ENCODE measurements at places on chromosomes 6 and 20.

DNA sequence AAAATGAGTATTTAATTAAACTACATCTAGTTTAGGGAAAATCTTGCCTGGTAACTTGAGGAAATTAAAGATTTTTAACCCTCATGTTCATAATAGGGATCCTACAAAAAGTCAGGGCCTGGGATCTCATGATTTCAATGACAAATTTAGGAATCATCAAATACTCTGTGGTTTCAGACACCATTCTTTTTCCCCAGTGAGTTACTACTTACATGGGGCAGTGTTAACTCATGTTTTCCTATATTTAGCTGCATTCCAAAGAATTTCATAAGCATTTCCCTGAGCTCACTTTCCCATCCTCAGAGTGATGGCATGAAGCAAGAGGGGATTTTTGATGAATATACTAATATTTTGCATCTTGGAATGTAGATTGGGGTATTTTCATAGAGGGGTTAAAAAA is 321.7 kb downstream of the CENPW start:
- DNase-seq = no peak

GRCh38 chr6:154508573-154509375 is 1.7 kb downstream of the CNKSR3 start:
- DNase-seq = no peak

DNA sequence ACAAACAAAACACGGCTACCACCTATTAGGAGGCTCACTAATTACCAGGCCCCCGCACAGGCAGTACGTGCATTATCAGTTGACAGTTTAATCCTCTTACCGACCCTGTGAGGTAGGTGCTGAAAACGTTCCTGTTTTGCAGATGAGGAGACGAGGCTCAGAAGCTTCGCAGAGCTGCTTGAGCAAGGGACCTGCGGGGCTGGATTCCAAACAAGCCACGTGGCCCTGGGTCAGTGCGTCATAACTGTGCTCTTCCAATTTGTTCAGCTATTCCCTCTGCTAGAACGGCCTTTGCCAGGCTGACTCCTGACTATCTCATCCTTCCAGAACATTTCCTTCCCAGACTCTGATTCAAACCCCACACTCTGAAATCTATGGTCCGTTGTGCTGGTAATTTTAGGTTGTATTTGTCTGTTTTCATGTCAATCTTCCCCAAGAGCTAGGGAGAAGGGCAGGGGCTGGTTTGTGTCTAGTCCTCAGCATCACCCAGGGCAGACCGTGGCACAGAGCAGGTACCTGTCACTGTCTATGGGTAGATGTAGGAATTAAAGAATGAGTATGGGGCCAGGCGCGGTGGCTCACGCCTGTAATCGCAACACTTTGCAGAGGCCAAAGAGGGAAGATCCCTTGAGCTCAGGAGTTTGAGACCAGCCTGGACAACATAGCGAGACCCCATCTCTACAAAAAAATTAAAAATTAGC is 28.8 kb upstream of the TLDC2 start:
- DNase-seq = peak; percentile 57

GRCh38 chr20:50111829-50112495 is 988 bp downstream of the UBE2V1 start:
- DNase-seq = no peak

- DNase-seq = no peak
Observed at GRCh38 chr6:37801605-37801940, 18.0 kb upstream of the ZFAND3 start.

GRCh38 chr20:16607364-16608276 is 34.4 kb upstream of the KIF16B start:
- no peak for DNase-seq

DNA sequence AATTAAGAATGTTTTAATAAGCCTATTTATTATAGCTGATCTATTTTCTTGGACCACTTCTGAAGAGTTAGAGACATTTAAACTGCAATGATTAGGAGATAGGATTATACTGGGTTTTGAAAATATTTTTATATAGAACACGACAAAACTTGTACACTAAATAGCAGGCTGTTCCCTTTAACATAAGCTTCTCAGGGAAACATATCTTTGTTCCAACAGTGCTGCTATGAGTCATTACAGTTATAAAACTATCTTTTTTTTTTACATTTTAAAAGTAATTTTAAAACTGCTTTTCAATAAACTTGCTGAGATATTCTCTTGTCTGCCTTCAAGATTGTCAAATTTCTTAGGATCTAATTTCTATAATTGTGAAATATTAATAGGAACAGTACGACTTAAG is 389.1 kb downstream of the ARHGAP18 start:
- DNase-seq = no peak

- DNase-seq = no peak
Observed at GRCh38 chr6:5302995-5303622, 41.8 kb downstream of the FARS2 start.

DNA sequence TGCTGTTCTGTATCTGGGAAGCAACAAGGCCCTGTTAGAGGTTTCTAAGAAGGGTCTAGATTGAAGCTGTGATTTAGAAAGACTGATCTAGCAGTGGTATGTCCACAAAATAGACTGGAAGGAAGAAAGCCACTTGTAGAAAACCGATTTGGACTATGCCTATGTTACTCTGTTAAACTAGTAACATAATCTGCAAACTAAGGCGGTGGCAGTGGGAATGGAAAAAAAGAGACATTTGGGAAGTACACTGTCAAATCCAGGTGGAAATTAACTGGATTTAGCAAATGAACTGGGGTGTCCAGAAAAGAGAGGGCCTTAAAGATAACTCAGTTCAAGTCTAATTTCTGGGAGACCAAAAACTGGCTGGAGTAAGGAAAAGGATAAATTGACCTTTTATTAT is 11.6 kb downstream of the ILRUN start:
- no peak for DNase-seq

- DNase-seq = no peak
Observed at GRCh38 chr6:27031302-27031701, 216.2 kb upstream of the PRSS16 start.

- no peak for DNase-seq
Observed at GRCh38 chr6:154202339-154202738, 154.3 kb downstream of the IPCEF1 start.

DNA sequence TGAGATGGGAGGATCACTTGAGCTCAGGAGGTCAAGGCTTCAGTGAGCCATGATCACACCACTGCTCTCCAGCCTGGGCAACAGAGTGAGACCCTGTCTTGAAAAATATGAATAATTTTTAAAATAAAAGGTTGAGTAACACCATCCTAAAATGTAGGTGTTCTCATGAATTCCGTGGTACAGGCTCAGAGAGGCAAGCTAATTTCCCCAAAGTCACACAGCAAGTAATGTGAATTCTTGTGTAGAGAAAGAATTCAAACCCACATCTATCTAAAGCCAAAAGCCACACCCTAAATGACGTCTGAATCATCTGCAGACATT is 80.5 kb downstream of the ZNF217 start:
- DNase-seq = no peak

GRCh38 chr20:57536771-57537724 is 12.1 kb upstream of the CTCFL start:
- no peak for DNase-seq

GRCh38 chr20:63568986-63569949 is 4.8 kb downstream of the HELZ2 start:
- DNase-seq = no peak

- no peak for DNase-seq
Observed at GRCh38 chr6:153074761-153075160, 56.3 kb downstream of the RGS17 start.

- no peak for DNase-seq
Observed at GRCh38 chr6:145420599-145420998, 314.7 kb downstream of the EPM2A start.

DNA sequence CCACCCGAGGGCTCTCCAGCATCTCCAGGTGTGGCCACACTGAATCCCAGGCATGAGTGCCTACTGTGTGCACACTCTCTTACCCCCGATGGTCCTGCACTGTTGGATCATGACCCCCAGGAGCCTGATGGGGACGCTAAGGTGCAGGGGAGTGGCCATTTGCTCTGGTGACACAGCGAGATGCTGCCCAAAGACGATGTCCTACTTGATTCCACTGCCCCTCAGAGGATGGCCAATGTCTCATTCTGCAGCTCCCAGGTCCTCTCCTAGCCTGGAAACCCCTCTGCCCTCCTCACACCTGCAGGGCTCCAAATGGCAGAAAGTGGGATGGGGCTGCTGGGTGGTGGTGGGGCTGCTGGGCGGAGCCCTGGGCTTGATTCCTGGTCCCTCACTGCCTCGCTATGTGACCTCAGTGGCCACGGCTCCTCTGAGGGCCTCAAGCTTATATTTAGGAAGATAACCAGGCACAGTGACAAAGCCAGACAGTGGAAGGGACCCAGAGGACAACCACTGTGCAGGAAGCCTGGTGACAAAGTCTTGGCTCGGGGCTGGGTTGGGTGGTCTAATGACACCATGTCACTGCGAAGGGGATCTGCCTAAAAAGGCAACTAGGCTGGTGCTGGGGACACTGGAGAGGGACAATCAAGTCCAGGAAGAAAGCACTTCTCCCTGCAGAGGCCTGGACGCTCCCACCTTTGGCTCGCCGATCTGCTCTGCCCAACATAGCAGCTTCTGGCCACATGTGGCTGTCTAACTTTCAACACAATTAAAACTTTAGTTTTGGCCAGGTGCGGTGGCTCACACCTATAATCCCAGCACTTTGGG is 28.4 kb downstream of the TGM2 start:
- DNase-seq = no peak

DNA sequence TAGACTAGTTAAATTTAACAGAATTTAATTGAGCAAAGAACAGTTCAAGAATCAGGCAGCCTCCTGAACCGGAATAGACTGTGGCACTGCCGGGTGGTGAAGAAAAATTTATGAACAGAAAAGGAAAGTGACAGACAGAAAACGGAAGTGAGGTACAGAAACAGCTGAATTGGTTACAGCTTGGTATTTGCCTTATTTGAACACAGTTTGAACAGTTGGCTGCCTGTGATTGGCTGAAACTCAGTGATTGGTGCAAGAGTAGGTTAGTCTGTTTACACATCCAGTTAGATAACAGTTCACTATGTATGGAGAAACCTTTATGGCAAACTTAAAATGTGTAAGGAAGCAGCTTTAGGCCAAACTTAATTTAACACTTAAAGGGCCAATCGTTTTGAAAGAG is 116.0 kb upstream of the CITED2 start:
- DNase-seq = no peak

DNA sequence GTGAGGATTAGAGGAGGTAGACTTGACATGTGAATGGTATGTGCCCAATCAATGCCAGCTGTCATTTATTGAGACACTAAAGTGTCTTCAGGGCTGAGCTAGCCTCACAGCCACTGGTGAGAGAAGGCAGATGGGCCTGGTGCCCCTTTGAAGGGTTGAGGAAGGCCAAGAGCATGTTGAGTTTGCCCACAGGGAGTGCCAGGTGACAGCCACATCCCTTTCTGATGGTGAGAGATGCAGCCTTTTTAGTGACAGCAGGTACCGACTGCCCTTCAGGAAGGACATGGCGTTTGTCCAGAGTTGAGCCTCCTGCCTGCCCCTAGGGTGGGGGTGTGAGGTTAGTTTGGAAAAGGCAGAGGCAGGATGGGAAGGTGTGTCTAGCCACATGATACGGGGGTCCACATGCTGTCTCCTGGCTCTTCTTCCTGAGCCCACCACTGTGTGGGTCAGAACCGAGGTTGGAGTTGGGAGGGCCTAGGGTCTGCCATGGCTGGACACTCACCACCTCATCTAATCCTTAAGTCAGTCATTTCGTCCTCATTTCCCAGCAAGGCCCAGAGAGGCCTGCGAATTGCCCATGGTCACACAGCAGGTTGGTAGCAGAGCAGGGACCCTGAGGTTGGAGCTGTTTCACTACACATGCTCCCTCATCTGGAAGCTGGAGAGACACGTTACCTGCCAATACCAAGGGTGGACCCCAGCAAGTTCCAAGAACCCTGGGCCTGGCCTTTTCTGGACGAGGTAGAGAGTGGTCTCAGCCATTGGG is 32.5 kb downstream of the SPDEF start:
- DNase-seq = no peak

DNA sequence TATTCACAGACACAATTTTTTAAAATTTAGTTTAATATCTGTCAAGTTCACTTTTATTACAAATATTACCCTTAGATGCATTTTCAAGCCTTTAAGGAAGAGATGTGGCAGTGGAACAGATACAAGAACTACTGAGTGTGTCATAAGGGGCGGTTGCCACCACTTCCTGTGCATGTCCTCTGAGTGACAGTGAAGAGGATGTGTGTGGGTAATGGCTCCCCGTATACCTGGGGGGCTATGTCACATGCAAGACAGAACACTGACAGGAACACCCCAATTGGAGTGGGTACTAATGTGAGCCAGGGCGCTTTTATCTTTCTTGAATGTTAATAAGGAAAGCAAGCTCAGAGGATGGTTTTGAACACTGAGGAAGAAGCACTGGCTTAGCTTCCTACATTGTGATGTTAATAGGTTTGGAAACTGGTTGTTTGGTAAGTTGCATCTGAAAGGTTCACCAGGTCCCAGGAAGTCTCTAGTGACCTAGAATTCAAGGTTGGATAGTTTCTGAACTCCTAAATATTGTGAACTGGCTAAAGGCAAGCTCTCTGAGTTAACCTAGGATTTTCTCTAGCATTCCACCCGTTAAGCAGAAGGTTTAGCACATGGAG is 83.4 kb upstream of the ASF1A start:
- no peak for DNase-seq

- DNase-seq = no peak
Observed at GRCh38 chr6:68296126-68296525, 339.0 kb upstream of the ADGRB3 start.

All from caudate nucleus (tissue), 63 donors.